Activated naive CD8-positive, alpha-beta T cell treated with anti-CD3 and anti-CD28 coated beads, Interleukin-2, amount 10 ng/mL, durations not matched to agents 7 days and 5 days (primary cell): ENCODE measurements at places on chromosomes 12 and 14. TPM values are rescaled to one million over a fixed set of nuclear protein-coding genes. Genes with fewer than 3 reads are reported as not detected.

ZCCHC8 gene
- total RNA-seq: 44.8 TPM

LMO3 gene
- total RNA-seq: not detected

RNASE3 gene
- not detected for total RNA-seq

AKAP3 gene
- total RNA-seq: 3.8 TPM

PLA2G1B gene
- total RNA-seq: not detected

OR8S1 gene
- not detected for total RNA-seq

SDR9C7 gene
- total RNA-seq: not detected

PCK2 gene
- 47.4 TPM for total RNA-seq

SLC35F4 gene
- not detected for total RNA-seq

TAS2R20 gene
- 2.0 TPM for total RNA-seq

SYCP3 gene
- total RNA-seq: 0.94 TPM

LYSET gene
- 11.9 TPM for total RNA-seq

RPL36AL gene
- 238 TPM for total RNA-seq

ATF7IP gene
- 149 TPM for total RNA-seq

GPRC5D gene
- not detected for total RNA-seq

IQSEC3 gene
- 7.3 TPM for total RNA-seq

OAS2 gene
- 244 TPM for total RNA-seq

B3GNT4 gene
- total RNA-seq: 1.1 TPM

RIPK3 gene
- total RNA-seq: 43.7 TPM

FAM90A1 gene
- total RNA-seq: 0.11 TPM

ANKRD33 gene
- not detected for total RNA-seq

RFLNA gene
- not detected for total RNA-seq

DEGS2 gene
- 0.28 TPM for total RNA-seq

CRIP1 gene
- 445 TPM for total RNA-seq

PMEL gene
- 0.42 TPM for total RNA-seq

TNS2 gene
- 3.0 TPM for total RNA-seq

LRRIQ1 gene
- total RNA-seq: not detected

TAS2R42 gene
- not detected for total RNA-seq

SERPINA5 gene
- total RNA-seq: not detected

CHGA gene
- not detected for total RNA-seq

CEP83 gene
- 19.1 TPM for total RNA-seq

FSCB gene
- not detected for total RNA-seq

TRAFD1 gene
- 69.7 TPM for total RNA-seq

KRT72 gene
- total RNA-seq: 0.67 TPM

ALDH2 gene
- 1.9 TPM for total RNA-seq

KLRD1 gene
- total RNA-seq: 30.6 TPM

CMKLR1 gene
- 1.0 TPM for total RNA-seq

CLEC1B gene
- total RNA-seq: not detected

TAS2R10 gene
- total RNA-seq: 0.58 TPM

B4GALNT1 gene
- 0.80 TPM for total RNA-seq

OR4K13 gene
- not detected for total RNA-seq

SLC8A3 gene
- 0.11 TPM for total RNA-seq

ANO2 gene
- total RNA-seq: not detected

TSHR gene
- total RNA-seq: 0.39 TPM

FAR2 gene
- total RNA-seq: 14.5 TPM

LIN7A gene
- not detected for total RNA-seq
